DMS 273 treated with DMSO at 0.1 percent for 48 hours (cell line): ENCODE measurements at places on chromosomes 7 and 10.

DNA sequence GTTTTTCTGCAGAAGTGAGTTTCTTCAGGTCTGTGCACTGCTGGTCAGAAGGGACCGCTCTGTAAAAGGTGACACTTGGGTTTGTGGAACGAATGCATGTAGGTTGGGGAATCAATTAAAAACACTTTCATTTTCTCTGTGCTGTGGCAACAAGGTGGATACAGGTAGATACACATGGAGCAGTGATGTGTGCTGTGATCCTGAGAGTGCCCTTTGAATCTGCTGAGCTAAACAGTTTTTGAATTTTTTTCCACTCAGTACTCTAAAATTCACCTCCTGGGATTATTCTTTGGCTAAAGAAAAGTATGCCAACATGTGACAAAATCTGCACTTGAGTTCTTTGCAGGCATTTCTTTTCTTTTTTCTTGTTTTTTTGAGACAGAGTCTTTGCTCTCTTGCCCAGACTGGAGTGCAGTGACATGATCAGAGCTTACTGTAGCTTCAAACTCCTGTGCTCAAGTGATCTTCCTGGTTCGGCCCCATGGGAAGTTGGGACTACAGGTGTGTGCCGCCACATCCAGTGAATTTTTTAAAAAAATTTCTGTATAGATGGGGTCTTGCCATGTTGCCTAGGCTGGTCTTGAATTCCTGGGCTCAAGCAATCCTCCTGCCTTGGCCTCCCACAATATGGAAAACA, 338.9 kb downstream of the EXOC4 start:
- no peak for DNase-seq

DNA sequence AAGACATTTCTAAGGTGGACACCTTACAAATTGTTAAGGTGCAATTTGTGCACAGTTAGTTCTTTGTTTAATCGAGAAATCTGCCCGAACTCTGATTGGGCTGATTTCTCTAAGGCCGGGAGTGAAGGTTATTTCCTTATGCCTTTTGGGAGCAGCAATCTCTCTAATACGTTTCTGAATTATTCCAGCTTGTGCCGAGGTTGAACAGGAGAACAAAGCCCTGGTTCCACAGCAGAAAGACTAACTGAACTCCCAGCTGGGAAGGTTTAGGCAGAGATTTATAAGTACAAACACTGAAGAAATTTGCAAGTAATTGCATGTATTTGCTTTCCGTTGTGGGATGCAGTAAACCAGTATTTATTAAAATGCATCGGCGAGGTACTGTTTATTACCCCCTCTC, 116.8 kb downstream of the GLI3 start:
- no peak for DNase-seq

- DNase-seq = no peak
Measured at GRCh38 chr10:20984662-20985061, 87.6 kb upstream of the NEBL start.

DNA sequence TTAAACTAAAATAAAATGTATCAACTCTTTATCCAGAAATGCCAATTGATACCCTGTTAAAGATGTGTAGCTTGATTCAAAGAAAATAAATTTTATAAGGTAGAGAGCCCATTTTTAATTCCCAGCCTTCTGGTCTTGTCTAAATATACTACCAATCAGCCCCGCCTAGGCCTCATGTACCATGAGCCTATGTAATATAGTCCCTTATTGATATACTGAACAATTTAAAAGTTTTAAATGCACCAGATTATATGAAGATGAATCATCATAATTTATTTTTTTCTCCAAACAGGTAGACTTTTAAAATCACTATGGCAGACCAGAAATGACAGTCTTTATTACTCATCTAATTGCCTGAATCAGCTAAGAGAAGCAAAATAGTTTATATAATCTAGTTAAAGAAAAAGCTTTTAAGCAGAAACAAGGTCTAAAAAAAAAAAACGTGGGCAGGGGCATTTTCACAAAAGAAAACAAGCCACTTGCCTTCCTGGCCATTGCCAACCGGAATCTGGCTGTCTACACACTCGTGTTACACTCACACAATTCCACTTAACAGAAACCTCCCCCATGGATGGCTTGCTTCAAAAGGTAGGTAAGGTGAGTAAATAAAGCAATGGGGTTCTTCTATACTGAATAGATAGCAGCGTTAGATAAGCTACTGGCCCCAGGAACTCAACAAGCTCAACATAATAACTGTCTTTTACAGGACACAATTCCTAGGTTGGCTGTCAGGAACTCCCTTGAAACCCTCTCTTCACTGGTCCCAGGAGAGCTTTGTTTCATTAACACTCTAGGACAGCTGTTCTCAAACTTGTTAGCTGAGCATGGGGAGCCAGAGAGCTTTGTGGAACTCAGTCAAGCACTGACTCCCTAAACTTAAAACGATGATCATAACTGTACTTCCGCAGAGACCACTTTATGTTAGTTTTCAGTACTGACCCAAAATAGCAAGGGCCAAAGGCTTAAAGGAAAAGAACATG, 37.2 kb downstream of the RAPGEF5 start:
- peak; percentile 82 for DNase-seq

DNA sequence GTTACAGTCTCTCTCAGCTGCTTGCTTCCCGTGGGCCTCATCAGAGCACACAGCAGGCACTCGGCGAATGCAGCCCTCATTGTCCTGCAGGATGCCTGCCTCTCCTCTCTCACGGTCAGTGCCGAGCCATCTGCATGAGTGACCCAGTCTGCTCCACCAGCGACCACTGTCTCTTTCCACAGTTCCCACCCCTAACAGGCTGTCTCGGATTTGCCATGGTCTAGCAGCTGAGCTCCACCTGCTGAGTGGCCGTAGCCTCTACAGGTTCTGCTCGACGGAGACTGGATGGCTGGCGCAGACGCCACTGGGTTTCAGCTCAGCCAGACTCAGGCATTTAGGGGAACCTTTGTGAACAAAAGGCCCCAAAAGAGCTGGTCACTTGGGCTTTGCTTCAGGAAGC, 209.4 kb upstream of the FOXK1 start:
- no peak for DNase-seq

DNA sequence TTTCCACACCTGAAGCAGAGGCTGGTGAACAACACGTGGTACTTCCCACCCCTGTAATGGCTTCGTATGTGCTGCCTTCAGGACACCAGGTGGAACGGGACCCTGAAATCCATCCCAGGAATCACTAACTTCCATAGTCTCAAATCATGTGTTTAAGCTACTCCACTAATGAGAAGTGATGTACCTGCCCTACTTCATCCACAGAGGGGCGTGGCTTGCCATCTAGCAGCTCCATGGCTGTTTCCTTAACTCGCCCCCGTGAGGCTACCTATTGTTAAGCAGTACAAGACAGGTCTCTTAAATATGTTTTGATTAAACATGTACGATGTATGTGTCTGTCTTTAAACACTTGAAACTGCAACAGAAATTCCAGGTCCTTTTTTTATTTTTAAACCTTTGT, 31.8 kb downstream of the ARL3 start:
- no peak for DNase-seq

- no peak for DNase-seq
Measured at GRCh38 chr7:151012031-151012692, 12.1 kb downstream of the ATG9B start.

GRCh38 chr10:58867683-58868082, 308.8 kb upstream of the PHYHIPL start:
- no peak for DNase-seq

DNA sequence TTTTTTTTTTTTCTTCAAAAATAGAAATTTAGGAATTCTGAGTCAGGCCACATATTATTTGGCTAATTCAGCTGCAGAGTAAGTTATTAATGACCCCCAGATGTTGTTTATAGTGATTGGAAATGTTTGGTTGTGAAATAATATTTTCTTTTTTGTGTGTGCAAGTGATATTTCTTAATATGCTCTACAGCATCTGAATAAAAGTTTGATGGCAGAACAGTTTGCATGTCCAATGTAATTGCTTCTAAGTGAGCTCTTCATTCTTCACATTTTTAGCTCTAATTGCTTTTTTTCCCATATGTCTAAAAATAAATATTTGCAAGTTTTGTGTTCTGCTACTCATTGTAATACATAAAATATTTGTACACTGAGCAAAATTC, 116.0 kb downstream of the ARID5B start:
- DNase-seq = no peak

GRCh38 chr10:127840884-127841283, 51.9 kb downstream of the CLRN3 start:
- no peak for DNase-seq

DNA sequence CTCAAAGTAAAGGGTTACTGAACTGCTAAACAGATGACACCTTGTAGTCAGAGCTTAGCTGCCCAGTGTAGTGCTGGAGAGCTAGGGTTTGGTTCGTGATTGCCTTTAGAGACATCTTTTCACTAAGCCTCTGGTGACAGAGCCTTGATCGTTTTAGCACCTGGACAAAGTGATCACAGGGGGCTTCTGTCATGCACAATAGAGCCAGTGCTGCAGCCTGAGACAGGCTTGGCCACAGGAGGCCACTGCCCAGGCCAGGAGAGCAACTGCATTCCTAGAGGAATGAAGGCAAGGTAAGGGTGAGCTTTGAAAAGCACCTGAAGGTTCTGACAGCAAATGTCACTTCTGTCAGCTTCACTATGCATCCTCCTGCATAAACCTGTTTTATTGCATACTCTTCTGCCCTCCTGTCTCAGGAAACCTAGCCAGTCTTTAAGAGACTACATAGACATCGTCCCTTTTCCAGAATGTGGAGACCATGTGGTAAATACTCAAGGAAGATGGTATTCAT, 122.9 kb downstream of the NPY start:
- no peak for DNase-seq

GRCh38 chr7:124459101-124460055, 306.2 kb downstream of the GPR37 start:
- DNase-seq = no peak

DNA sequence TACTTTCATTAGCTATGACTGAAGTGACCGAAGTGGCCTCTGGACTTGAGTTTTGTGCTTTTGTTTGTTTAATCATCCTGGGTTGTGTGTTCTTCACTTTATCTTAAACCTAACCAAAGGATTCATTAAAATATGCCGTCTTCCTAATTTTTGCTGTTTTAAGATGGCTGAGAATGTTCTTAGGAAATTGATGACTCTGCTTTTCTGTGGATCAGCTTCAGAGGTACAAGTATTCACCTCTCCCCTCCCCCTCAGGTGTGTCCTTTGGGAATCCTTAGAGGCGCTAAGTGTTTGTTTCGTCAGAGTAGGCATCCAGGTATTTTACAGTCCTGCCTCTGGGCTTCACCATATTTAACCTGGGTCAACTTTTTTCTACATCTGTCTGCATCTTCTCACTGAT, 1.1 kb downstream of the CCDC126 start:
- DNase-seq = no peak

DNA sequence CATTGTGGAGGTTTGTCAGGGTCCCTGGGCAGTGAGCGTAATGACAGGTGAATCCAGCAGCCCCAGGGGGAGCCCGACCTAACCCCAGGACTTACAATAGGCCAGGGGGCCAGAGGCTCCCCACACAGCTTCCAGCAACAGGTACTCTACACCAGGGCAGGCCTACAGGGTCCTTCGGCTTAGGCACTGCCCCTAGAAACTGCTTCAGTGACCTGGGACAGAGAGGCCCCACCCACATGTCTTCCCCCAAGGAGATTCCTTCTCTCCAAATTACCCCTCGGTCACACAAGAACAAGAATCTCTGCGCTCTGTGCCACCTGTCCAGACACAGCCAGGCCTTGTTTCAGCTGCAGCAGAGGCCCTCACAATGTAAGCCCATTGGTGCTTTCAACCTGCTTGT, 24.4 kb downstream of the SKIDA1 start:
- no peak for DNase-seq

DNA sequence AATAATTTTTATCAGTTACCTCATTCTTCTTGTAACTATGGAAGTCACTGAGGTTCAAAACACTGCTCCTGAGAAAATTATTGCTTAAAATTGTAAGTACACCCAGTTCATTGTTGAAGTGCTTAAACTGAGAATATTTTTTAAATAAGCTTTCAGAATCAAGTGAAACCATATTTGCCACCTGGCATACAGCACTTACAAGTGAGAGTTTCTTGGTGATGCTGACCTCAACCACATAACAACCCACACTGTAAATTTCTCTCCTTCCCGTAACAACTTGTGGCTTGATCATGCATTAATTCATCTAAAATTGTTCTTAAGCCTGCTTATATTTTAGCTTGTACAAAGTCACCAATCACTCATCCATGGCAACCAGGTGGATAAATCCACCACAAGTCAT, 34.0 kb downstream of the IMMP2L start:
- DNase-seq = no peak
